ENCODE measurements at places on chromosomes 2 and 18.

- no peak for DNase-seq
Observed at GRCh38 chr2:224777559-224777930, 61.4 kb upstream of the CCDC195 start.

GRCh38 chr2:212970132-212970531, 181.3 kb downstream of the IKZF2 start:
- no peak for DNase-seq

- DNase-seq: no peak
Observed at GRCh38 chr2:169619946-169620345, 35.8 kb downstream of the PPIG start.

- no peak for DNase-seq
Observed at GRCh38 chr2:190367091-190367490, 23.7 kb downstream of the INPP1 start.

DNA sequence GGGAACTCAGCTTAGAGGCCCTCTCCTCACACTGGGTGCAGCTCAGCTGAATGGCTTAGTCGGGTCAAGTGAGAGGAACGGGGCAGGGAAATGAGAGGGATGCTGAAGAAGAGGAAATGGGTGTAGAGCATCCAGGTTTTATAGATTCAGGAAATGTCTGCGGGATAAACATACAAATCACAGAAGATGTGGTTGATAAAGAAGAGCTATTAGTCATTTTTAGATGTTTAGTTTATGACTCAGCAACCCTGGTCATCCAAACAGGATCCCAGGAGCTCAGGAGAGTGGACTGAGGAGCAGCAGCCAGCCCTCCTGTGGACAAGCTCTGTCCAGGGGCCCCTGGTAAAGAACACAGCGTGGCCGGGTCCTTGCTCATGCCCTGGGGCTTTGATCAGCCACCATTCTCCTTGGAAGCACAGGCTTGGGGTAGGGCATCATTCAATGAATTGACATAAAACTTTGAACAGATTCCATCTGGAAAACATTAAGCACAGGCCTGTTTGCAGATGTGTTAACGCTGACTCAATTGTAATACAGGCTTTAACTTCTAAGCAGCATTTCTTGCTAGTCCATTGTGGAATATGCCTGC, 83.0 kb downstream of the NPAS2 start:
- DNase-seq: no peak

- DNase-seq: no peak
Observed at GRCh38 chr2:20666005-20666303, 990 bp upstream of the GDF7 start.

Measured in effector CD4-positive, alpha-beta T cell (primary cell).